ENCODE measurements at places on chromosomes 4 and X.

GRCh38 chr4:78766650-78767049 lies 9.5 kb upstream of the BMP2K start:
- DNase-seq = no peak

GRCh38 chr4:181077341-181077740 lies 1165.9 kb upstream of the TENM3 start:
- no peak for DNase-seq

DNA sequence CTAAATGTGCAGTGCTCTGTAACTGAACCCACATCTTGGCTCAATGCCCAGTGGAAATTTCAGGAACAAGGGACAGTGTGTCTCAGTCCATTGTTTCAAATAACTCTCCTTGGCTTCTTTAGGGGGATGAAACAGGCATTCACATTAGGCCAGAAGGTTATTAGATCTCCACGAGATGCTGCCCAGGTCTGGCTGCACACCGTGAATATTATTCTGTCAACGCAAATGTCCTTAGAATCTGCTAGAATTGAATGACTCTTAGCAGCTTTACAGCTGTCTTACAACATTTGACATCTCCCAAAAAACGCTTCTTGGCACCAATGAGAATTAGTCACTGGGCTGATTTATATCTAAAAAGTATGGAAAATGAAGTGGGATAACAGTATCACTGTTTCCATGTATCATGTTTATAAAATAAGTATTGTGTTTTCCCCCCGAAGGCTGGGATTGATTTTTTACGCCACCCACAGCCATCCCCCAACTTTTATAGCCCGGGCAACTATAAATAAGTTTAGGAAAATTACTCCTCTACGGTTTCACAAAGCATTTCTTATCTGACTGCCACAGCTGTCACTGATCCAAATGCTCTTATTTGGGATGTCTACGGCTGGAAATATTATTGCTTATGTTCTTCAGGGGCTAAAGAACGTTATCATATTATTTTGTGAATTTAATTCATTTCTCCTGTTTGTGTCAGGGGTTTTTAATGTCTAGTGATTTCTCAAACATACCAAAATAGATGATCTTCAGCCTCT lies 559.7 kb upstream of the FAT1 start:
- no peak for DNase-seq

GRCh38 chr4:130023088-130023487 lies 927.1 kb downstream of the C4orf33 start:
- no peak for DNase-seq

DNA sequence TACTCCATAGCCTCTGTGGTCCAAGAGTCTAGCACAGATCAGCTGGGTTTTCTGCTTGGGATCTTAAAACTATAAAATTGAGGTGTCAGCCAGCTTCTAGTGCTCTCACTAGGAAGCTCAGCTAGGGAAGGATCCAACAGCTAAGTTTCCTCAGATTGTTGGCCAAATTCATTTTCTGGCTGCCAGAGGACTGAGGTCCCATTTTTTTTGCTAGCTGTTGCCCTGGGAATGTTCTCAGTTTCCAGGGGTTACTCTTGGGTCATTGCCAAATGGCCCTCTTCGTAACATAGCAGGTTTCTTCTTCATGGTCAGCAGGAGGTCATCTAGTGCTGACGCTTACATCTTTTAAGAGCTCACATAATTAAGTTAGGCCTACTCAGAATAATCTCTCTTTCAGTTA lies 2178.2 kb downstream of the ARAP2 start:
- no peak for DNase-seq

- no peak for DNase-seq
Measured at GRCh38 chr4:75327804-75328512, 186.2 kb downstream of the RCHY1 start.

DNA sequence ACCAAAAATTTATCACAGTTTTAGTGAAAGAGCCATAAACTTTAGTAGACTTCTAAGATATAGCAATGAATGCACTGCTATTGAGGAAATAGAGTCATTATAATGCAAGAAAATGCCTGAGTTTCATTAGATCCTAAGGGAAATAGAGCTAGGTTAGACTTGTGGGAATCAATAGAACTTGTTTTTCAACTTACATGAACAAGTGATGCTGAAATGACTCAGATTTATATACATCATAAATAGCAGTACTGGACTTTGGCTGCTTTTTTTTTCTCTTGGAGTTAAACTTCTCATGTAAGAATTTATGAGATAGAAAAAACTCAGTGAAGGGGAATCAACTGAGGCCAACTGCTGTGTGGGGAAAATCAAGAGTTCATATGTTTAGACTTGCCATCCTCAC lies 216.5 kb upstream of the AADAT start:
- DNase-seq = no peak

GRCh38 chr4:175691791-175692190 lies 120.3 kb downstream of the GPM6A start:
- DNase-seq = no peak

- DNase-seq = peak; percentile 64
Measured at GRCh38 chrX:63250253-63250868, 100.8 kb downstream of the SPIN4 start.

- DNase-seq = no peak
Measured at GRCh38 chrX:130098210-130098552, 12.1 kb downstream of the ELF4 start.

DNA sequence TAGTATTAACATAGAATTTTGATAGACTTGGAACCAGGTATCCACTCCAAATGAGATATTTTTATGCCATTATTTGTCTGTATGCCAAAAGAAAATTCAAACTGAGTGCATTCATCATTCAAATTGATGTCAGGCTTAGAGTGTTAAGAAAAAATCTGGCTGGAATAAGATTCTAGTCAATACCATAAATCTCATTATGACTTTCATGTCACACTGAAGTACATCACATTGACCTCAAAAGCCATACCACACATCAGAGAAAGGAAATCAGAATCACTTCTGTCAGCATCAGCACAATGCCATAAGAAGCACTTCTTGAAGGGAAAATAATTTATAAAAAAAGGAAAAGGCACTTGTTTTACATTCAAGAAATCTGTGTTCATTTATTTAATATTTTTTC lies 119.0 kb upstream of the BMP3 start:
- peak; percentile 87 for DNase-seq

DNA sequence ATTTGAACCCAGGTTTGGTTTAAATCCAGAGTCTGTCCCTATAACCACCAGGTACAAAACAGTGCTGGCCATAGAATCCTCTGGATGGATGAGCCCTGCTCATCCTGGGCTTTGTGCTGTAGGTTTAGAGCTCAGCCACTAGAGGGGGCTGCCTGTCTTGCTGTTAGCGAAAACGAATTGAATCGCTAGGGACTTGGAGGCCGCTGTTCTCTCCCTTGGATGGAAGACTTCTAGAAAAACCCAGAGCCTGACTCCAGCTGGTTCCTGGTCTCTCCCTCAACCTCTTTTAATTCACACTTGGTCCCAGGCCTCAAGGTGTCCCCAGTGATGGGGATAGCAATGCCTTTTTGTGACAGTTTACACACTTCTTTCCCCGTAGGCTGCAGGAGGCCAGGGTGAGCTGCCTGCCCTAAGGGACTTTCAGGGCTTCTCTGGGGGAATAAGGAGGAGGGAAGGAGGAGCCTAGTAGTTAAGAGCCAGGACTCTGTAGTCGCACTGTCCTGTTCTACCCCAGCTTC lies 8.7 kb downstream of the RIPPLY1 start:
- DNase-seq = peak; percentile 5
